ENCODE measurements at places on chromosomes 11 and 22.

DNA sequence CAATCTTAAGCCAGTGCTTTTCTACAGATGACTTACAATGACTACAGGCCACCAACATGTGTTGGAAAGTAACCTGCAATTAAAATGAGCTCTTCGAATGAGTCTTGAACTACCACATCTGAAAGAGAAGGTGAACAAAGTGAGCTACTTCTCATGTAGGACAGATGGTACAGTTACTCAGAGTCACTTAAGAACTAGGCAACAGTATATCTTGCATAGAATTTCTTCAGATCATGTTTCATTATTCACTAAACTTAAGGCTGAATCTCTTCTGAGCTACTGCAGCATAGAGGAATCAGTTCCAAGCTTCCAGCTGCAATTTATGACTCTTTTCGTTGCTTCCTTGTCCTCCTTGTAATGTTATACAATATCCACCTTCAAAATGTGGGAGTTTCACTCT is 270.9 kb downstream of the TTC28 start:
- DNase-seq = peak; percentile 76
- no peak overlapping the region for H3K4me3 ChIP-seq
- no peak overlapping the region for H3K27ac ChIP-seq
- no peaks in the 10 kb centered on the region for H3K36me3 ChIP-seq

DNA sequence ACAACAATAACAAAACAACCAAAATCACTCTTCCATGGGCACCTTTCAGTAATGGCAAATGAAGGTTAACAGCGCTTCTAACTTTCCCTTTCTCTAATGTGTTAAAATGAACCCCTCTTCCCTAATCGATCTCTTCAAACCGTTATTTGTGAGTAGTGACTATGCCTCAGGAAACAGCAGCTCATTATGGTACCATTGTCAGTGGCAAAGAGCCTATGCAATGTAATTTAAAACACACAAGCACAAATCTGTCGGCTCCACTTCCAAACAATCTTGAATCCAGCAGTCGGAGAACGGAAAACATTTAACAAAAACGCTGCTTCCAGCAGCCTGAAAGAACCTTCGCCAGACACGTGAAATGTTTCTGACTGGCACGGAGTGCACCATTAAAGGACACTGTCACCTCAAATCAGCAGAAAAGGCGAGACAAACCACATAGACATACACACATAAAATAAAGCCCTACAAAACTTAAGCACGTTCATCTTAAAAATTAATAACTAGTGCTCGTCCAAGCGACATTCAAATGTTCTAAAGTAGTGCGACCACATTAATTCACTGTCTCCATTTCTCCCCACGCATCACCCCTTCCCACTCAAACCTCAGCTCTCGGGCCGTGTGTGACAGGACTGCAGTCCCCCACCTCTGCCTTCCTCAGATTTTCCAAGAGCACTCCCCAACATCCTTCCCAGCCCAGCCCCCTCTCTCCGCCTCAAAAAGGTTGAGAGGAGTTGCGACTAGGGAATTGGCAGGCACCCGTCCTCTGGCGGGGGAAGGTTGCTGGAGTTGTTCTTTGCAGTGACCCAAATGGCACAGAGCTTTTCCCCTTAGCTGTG is 748 bp downstream of the RAB30 start:
- no peaks in the 10 kb centered on the region for H3K27me3 ChIP-seq
- peak overlapping the region; percentile 89 for H3K27ac ChIP-seq
- H3K36me3 ChIP-seq = peaks cover 4% of the 10 kb centered on the region
- peak; percentile 51 for DNase-seq
- H3K4me3 ChIP-seq = peak overlapping the region; percentile 85

- no peak overlapping the region for H3K27ac ChIP-seq
- H3K4me3 ChIP-seq = no peak overlapping the region
- peak; percentile 93 for DNase-seq
- no peaks in the 10 kb centered on the region for H3K36me3 ChIP-seq
- H3K27me3 ChIP-seq = no peaks in the 10 kb centered on the region
- H3K4me1 ChIP-seq = peaks cover 2% of the 10 kb centered on the region
Measured at GRCh38 chr11:68257477-68258362, 14.1 kb downstream of the C11orf24 start.

- H3K4me3 ChIP-seq = peak overlapping the region; percentile 57
- no peak for DNase-seq
- H3K36me3 ChIP-seq = no peaks in the 10 kb centered on the region
- no peak overlapping the region for H3K27ac ChIP-seq
- no peaks in the 10 kb centered on the region for H3K27me3 ChIP-seq
- no peaks in the 10 kb centered on the region for H3K4me1 ChIP-seq
Measured at GRCh38 chr22:45268167-45268957, 16.4 kb upstream of the UPK3A start.

DNA sequence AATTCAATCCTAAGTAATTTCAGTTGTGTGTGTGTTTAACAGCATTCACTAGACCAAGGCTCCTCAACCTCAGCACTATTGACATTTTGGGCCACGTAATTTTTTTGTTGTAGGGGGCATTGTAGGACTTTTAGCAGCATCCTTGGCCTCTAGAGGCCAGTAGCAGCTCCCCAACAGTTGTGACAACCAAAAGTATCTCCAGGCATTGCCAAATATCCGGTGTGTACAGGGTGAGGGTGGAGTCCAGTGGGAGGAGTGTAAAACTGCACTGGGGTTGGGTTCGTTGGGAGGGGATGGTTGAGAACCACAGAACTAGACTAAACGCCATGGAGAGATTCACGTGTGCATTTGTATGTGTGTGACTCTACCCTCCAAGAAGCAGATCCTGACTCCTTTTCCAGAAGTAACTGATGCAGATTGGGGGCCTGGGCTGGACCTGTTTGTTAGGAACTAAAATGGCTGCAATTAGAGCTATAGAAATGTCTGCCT is 5.9 kb upstream of the PHF21A start:
- no peak overlapping the region for H3K27ac ChIP-seq
- no peak overlapping the region for H3K4me3 ChIP-seq
- H3K4me1 ChIP-seq = no peaks in the 10 kb centered on the region
- no peak for DNase-seq
- no peaks in the 10 kb centered on the region for H3K27me3 ChIP-seq
- H3K36me3 ChIP-seq = no peaks in the 10 kb centered on the region
